ENCODE measurements at places on chromosomes 13 and 19. TPM values are rescaled to one million over a fixed set of nuclear protein-coding genes. Genes with fewer than 3 reads are reported as not detected.
A peak's percentile ranks its signal among the peaks of the same experiment; 100 is the strongest.

GRCh38 chr19:19745496-19746285, 12.8 kb upstream of the ZNF14 start:
- DNase-seq = peak; percentile 21

Gene RNF113B
- total RNA-seq = not detected

DNA sequence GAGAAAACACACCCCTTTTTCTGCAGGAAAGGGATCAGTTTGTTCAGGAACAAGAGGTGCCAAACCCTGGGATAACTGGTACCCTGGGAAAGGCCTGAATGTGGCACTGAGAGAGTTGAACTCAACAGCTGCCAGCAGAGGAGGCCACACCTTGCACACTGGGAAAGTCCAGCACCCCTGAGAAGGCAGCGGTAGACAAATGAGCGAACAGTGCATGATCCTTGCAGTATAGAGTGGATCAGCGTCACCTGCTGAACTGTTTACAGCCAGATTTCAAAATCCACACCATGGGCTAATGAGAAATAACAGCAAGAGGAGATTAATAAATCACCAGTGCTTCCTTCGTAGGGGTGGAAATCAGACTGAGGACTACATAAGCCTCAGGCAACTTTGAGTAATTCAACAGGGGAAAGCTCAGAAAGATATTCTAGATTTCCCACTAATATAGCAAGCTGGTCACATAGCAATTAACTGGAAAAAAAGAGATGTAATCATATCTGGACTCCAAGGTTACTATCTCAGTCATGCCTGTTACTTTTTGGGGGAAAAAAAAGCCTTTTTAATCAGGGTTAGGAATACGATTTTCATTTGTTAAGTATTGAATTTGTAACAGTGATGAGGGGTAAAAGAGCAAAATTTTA, 52.0 kb downstream of the DCT start:
- no peak for DNase-seq

Gene PRTN3
- total RNA-seq = not detected

- no peak for DNase-seq
Observed at GRCh38 chr13:45064889-45065288, 55.4 kb upstream of the GTF2F2 start.

GRCh38 chr19:50912727-50913716, 1.8 kb upstream of the KLK4 start:
- peak; percentile 68 for DNase-seq

DNA sequence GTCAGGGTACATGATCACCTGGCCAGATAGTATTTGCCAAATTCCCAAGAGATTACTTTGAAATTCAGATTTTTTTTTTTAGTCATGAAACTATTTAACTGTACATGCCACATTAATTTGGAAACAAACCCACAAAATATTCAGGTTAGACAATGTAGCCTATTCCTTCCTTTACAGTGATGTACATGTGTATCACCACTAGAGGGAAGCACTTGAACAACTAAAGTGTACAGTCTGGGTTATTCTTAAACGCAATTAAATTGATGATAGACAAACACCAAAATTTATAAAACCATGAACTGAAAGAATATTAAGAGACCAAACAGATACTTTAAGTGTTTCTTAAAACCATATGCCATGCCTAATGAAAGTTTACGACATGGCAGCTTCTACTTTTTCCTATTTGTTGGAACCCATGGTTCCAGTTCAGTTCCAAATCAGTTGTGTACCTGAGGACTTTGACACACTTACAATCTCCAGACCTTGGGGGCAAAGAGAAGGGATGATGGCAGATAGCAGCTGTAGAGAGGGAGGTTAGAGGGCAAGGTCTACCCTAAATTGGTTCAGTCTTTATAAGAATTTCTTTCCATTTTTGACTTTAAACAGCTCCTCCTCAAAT, 52.8 kb downstream of the TNFSF13B start:
- no peak for DNase-seq

Gene TBCB
- 137 TPM for total RNA-seq

- DNase-seq = no peak
Observed at GRCh38 chr13:62556978-62557377, 1141.3 kb upstream of the PCDH20 start.
